ENCODE measurements at places on chromosomes 1 and 21.

DNA sequence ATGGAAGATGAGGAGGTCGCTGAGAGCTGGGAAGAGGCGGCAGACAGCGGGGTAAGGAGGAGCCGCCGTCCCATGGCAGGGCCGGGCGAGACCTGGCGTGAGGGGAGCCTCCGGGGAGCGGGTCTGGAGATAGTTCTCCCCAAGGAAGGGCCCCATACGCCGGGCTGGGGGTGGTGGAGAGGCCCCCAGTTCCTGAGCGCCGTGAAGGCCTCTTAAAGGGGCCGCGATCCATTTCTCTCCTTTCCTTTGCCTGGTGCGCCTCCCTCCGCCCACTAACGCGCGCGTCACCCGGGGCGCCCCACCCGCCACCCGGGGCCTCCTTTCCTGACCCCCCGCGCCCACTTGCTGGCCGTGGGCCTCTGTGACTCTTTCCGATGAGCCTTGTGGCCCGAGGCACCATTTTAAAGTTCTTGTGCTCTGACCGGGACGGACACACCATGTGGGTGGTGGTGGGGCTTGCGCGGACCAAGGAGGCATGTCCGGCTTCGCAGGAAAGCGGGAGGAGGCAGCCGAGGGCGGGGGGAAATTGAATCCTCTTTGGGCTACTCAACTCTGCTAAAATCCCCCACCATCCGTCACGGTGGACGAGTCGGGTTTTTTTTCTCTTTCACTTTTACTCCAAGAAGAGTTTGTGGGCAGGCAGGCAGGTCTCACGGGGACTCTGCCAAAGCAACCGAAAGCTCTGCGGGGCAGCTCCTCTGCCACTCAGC, 371 bp downstream of the SZRD1 start:
- peak; percentile 91 for DNase-seq

- DNase-seq: no peak
Observed at GRCh38 chr21:37711286-37711829, 204.9 kb downstream of the KCNJ6 start.

DNA sequence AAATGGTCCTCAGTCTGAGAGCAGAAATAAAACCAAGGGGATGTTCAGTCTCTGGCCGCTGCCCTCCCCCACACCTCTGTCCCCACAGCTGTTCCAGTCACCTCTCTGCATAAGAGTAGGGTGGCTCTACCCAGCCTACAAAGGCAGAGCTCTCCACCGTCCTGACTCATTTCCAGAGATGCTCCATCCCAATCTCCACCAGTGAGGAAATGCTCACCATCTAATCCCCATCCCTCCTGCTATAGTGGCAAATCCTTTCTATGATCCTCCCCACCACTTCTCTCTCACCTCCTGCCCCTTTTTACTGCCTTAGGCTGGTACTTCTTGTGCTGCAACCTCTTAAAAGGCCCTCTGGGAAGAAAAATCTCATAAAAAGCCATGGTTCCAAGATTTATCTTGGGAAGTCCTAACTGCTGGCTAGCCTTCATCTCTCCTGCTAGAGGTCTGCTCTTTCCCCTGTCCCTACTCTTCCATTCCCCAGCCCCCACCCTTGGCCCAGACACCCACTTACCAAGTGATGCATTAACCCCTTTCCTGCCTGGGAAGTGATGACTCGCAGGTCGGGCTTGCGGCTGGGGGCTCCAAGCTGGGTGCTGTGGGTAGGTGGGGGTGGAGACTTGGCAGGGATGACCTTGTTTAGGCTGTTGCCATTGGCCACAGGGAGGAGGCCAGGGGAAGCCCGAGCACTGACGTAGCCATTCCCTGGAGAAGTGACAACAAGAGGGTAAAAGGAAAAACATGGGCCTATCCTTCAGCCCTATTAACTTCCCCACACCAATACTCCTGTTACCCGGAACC, 23.9 kb downstream of the MEF2D start:
- DNase-seq: no peak

GRCh38 chr1:24693827-24694379, 50.8 kb downstream of the SRRM1 start:
- DNase-seq: no peak

DNA sequence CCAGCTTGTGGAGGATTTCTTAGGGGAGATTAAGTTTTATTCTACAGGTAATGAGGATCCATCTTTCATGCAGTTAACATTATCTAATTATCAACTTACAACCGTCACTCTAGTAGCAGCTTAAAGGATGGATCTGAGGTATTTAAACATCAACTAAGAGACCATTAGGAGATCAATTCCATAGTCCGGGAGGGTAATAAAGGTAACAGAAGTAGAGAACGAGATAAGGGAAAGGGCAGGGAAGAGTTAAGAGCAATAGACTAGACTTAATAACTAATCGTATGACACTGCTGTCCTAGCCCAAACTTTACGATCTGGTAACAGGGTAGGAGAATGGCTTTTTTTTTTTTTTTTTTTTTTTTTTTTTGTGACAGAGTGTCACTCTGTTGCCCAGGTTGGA, 19.5 kb upstream of the CCDC17 start:
- DNase-seq: no peak

DNA sequence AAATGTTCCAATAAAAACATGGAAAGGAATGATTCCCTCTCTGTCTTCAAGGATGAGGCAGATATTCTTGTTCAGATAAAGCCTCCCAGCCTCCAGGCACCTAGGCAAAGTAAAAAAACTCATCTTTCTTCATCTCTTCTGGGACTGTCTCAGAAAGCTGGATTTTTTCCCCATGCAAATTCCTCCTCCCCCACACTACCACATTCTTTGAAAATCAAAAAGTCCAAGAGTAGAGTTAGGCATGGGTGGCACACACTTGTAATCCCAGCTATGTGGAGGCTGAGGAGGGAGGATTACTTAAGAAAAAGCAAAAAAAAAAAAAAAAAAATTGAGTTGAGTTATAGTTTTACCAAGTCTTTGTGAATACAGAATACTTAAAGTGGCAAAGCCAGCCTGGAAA, 82.8 kb downstream of the GLUL start:
- no peak for DNase-seq

DNA sequence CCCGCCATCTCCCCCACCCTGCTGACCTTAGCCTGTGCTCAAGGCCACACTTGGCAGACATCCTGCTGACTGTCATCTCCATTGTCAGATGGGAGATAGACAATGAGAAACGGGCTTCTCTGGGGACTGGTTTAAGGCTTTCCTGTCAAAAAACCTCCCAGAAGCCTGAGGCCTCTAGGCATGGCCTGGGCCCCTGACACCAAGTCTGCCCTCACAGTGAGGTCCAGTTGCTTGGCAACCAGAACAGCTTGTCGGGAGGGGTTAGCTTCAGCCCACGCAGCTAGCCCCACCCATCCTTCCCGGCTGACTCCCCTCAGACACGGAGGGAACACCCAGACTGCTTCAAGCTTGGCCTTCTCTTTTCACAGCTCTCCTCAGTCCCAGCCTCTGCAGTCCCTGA, 11.0 kb downstream of the PLEKHA6 start:
- DNase-seq: peak; percentile 71

DNA sequence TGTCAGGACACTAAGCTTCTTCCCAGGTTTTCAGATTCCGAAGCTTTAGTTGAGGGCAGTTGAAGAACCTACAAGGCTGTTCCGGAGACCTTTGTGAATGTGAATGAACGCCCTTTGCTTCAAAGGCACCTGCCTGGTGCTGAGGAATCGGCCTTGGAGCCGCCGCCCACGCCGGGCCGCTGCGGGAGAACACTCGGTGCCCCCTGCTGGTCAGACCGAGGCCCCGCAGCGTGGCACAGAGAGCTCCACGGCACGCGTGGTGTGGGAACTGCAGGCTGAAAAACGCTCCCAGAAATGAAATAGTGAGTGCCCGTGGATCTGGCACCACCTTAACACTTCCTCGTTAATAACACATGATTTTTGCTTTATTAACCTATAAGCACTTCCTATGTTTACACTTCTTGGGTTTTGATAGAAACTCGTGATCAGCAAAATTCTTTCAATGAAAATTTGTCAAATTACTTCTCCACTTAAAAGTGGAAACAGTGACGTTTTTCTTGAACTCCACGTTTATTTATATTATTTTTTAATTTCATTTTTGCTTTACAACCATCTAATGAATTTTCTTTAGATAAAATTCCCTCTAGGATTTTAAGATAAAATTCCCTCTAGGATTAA, 460.6 kb downstream of the DSCAM start:
- DNase-seq: peak; percentile 43

DNA sequence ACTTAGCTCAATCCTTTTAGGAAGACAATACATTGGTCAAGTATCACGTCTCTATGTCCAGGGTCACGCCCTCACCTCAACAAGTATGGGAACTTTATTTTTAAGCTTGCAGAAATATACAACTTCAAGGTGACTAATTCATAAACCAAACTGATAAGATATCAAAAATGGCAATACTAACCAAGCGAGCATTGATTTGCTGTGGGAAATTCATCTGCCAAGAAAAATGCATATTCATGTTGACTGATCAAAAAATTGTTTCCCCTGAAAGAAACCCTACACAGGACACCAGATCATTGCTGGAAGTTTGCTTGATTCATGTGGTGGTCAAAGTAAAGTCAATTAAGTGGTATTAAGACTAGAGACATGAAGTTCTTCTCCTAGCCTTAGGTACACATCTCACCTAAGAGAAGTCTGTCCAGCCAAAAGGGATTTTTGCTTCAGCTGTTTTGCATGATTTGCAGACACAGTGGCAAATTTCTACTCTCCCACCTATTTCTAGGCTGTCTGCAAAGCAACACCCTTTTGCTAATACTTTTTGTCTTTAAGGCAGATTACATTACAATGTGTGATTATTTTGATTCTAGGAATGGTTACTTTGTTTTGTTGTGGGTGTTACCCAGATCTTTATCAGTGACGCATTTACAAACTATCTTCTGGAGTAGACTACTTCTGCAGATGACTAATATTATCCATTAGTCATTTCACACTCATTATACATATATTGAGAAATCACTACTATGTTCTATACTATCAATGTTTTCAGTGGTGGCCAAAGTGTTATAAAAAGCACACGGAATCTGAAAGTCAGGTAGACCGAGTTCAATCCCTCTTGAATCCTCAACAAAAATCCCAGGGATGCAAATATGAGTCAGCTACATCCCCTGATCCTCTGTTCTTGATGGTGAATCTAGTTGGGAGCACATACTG, 12.4 kb downstream of the SAMSN1 start:
- no peak for DNase-seq

DNA sequence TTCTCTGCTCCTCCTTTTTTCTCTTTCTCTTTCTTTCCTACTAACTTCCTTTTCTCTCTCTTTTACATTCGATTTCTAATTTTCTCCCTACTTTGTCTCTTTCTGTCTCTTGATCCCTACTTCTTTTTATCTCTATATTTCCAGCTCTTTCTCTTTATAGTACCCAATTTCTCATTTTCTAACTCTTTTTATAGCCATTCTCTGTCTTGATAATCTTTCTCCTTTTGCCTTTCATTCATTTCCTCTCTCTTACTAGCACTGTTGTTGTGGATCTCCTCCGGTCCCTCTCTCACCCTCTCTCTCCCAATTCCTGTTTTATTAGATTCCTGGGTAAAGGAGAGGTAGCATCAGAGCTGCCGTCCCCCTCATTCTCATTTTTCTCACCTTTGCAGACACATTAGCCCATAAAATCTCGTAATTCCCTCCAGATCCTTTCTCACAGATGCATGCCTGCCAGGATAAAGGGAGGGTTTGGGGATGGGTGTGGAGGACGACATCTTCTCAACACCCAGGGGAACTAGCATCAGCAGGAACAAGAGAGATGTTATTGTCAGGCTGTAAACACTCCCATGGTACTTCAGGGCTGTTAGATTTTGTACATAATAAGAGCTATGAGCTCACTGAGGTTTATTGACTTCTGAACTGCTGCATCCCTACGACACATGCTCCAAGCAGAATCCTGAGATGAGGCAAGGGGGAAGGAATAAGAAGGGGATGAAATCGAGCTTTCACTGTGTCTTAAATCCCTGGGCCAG, 159.0 kb upstream of the GALNT2 start:
- no peak for DNase-seq

GRCh38 chr1:110361856-110362255, 22.7 kb downstream of the RBM15 start:
- DNase-seq: no peak

DNA sequence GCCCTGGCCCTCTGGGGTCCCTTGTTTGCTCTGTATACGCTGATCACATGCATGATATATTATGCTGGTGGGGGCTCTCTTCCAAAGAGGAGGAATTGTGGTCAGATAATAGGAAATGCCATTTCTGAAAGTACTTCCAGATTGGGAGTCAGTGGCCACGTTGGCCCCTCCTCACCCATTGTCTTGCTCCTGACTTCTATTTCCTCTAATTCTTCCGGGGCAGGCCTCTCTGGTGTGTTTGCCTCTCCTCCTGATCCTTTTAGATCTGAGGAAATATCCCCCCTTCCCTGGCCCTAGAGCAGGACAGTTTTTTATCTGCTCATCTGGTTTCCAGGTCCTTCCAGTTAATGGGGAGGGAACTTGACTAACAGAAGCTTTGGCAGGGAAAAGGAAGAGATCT, 2.9 kb downstream of the VANGL2 start:
- no peak for DNase-seq

- DNase-seq: no peak
Observed at GRCh38 chr1:8870616-8871538, 7.6 kb downstream of the ENO1 start.

- peak; percentile 43 for DNase-seq
Observed at GRCh38 chr1:152035539-152036266, 1.1 kb downstream of the S100A11 start.

DNA sequence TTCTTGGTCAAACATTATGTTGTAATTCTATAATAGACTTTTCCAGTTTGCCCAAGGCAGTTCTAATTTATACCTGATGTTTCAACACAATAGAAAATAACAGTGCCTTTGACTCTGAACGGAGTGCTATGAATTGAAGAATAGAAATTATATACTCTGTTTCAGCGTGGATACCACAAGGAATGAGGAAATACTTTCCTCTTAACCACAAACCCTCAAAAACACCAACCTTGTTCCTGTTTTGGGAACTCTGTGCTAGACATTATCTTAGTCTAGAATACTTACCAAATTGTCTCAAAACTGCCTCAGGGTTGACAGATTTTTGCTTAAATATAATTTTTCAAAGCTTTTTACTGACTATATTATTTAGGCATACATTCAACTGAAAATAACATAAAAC, 1629.3 kb downstream of the MRPL39 start:
- no peak for DNase-seq

GRCh38 chr1:40313329-40313957, 3.6 kb downstream of the COL9A2 start:
- DNase-seq: no peak

DNA sequence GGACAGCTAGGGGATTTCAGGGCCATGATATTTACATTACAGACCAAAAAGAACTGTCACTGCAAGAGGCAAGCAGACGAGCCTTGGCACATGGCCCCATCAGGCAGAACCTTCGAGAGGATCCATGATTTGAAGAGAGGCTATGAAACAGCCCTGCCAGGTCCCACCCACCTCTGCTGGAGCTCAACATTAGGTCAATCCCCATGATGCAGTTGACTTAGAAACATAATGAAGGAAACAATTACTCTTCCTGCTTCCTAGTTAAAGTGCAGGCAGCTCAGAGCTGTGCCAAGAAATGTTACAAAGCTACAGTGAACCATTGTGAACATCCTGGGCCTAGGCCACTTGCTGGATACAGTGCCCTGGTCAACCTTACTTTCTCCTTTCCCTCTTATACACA, 41.7 kb upstream of the PTCH2 start:
- DNase-seq: peak; percentile 68

Measured in hindlimb muscle (tissue), 1 donor.